HEK293T (cell line): ENCODE measurements at places on chromosomes 6 and 20.

- DNase-seq: no peak
Observed at GRCh38 chr6:44896701-44897100, 431.4 kb upstream of the RUNX2 start.

GRCh38 chr20:35886537-35886936 is 67.8 kb downstream of the SCAND1 start:
- DNase-seq: no peak

GRCh38 chr20:46464451-46464850 is 48.9 kb downstream of the ZNF334 start:
- no peak for DNase-seq

- DNase-seq: no peak
Observed at GRCh38 chr6:151317103-151317994, 74.0 kb downstream of the ZBTB2 start.

- DNase-seq: no peak
Observed at GRCh38 chr6:127366282-127367022, 23.0 kb upstream of the ECHDC1 start.

- no peak for DNase-seq
Observed at GRCh38 chr6:132369526-132369925, 31.7 kb downstream of the MOXD1 start.

- no peak for DNase-seq
Observed at GRCh38 chr6:56642366-56643261, at the start of gene DST. Gene DST, minus strand, starts transcription at chr6:56642889.

GRCh38 chr6:28488916-28489365 is 26.7 kb downstream of the GPX6 start:
- peak; percentile 13 for DNase-seq
